ENCODE measurements at places on chromosomes 7 and 10. TPM values are rescaled to one million over a fixed set of nuclear protein-coding genes. Genes with fewer than 3 reads are reported as not detected.

- no peak for DNase-seq
Measured at GRCh38 chr7:33356336-33356735, 227.0 kb downstream of the BBS9 start.

DNA sequence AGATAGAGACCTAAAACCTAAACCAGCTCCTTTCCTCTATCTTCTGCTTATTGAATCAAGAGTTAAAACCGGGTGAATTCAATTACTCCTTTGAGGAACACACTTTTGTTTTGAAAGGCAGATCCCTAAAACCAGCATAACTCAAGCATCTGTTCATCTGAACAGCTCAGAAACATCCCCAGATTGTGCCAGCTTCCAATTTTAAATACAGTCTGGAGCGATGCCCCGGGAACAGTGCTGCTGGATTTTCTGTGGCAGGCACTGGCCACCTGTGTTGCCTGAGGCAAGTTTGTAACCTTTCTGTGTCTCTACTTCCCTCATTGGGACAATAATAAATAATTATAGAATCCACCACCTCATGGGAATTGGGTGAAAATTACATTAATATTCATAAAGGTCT is 281.4 kb upstream of the NFE2L3 start:
- DNase-seq, result no peak

- DNase-seq, result no peak
Measured at GRCh38 chr10:33780961-33781360, 446.5 kb upstream of the NRP1 start.

DNA sequence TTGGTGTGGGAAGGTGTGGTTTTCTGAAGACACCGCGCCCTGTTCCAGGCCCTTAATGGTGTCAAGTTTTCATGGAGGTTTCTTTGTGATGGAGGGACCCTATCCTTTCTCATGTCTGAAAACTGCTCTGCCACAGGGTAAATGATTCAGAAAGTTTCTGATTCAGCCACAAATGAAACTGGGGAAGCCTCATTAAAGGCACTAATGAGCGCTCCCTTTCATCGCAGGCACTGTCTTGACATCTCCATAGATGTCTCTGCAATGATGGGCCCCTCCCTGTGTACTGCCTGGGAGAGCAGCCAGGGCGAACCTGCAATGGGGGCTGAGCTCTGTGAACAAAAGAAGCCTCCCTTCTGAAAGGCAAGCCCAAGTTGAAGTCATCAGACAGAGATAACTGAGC is 355.3 kb downstream of the PRPF18 start:
- no peak for DNase-seq

DNA sequence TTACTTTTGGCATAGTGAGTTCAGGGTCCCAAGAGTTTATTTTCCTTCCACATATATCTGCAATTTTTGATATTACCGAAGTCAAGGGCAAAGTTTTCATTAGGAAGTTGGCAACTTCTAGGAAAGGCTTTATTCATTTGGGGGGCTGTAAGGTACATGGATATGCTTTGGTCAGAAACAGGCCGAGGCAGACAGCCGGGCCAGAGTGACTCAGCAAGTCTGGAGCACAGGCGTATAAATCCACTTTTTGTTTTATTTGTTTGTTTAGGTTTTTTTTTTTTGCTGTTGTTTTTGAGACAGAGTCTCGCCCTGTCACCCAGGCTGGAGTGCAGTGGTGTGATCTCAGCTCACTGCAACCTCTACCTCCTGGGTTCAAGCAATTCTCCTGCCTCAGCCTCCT is 3.7 kb downstream of the ZNF680 start:
- no peak for DNase-seq

- no peak for DNase-seq
Measured at GRCh38 chr10:53697038-53697437, 924.5 kb upstream of the MBL2 start.

GRCh38 chr7:139072796-139073195 is 36.7 kb downstream of the ZC3HAV1 start:
- no peak for DNase-seq

- DNase-seq, result no peak
Measured at GRCh38 chr7:35516498-35516897, 178.4 kb downstream of the HERPUD2 start.

DNA sequence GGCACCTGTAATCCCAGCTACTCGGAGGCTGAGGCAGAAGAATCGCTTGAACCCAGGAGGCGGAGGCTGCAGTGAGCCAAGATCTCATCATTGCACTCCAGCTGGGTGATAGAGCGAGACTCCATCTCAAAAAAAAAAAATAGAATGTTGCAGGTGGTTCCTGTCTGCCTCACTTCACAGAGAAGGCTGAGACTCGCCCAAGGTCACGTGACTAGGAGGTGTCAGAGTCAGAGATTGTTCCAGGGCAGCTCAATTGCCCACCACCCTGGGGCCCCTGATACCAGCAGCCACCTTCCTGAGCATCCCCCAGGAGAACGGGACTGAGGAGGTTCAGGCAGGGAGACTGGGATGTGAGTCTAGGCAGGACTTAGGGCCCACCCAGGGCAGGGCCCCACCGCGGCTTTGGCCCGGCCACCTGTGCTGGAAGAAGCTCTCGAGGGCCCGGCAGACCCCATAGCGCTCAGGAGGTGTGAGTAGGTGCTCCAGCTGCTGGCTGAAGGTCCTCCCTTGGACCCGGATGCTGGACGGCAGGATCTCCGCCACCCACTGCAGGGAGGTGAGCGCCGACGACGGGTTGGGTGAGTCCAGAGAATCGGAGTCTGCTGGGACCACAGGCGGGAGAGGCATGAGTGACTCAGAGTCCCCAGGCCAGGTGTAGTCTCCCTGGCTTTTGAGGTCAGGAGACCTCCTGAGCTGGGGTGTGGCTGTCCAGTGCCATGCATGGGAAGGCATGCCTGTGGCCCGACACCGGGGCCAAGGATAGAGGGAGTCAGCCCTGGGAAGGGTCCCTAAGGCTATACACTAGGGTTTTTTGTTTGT is 30.9 kb downstream of the GRID2IP start:
- no peak for DNase-seq

Gene PNLIP
- not detected for total RNA-seq

Gene CACNB2
- total RNA-seq, result 3.2 TPM

Gene ADCK2
- 11.7 TPM for total RNA-seq

Gene LRMDA
- total RNA-seq, result 0.86 TPM

Gene STMP1
- total RNA-seq, result 36.9 TPM

Gene PRPS1L1
- total RNA-seq, result not detected

Measured in H1 (cell line).